ENCODE measurements at places on chromosomes 1 and 21.
A peak's percentile ranks its signal among the peaks of the same experiment; 100 is the strongest.

GRCh38 chr1:51535006-51535592, 16.0 kb upstream of the EPS15 start:
- DNase-seq, result peak; percentile 53

- no peak for DNase-seq
Observed at GRCh38 chr1:188904201-188904600, 1573.5 kb downstream of the BRINP3 start.

DNA sequence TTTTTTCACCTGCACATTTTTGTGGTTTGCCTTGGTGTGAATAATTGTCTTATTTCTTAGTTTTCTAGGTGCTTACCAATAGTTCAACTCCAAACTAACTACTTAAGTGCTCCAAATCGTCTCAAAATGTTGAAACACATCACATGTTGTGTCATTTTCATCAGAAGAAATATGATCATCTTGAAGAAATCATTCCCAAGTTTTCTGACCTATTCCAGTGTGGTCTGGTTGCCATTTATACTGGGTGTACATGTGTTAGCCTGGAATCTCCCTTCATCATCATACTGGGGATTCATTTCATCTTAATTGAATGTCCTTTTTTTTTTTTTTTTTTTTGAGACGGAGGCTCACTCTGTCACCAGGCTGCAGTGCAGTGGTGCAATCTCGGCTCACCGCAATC, 67.0 kb downstream of the EIF2B3 start:
- DNase-seq, result no peak

- no peak for DNase-seq
Observed at GRCh38 chr1:30123896-30124295, 599.5 kb downstream of the MATN1 start.

DNA sequence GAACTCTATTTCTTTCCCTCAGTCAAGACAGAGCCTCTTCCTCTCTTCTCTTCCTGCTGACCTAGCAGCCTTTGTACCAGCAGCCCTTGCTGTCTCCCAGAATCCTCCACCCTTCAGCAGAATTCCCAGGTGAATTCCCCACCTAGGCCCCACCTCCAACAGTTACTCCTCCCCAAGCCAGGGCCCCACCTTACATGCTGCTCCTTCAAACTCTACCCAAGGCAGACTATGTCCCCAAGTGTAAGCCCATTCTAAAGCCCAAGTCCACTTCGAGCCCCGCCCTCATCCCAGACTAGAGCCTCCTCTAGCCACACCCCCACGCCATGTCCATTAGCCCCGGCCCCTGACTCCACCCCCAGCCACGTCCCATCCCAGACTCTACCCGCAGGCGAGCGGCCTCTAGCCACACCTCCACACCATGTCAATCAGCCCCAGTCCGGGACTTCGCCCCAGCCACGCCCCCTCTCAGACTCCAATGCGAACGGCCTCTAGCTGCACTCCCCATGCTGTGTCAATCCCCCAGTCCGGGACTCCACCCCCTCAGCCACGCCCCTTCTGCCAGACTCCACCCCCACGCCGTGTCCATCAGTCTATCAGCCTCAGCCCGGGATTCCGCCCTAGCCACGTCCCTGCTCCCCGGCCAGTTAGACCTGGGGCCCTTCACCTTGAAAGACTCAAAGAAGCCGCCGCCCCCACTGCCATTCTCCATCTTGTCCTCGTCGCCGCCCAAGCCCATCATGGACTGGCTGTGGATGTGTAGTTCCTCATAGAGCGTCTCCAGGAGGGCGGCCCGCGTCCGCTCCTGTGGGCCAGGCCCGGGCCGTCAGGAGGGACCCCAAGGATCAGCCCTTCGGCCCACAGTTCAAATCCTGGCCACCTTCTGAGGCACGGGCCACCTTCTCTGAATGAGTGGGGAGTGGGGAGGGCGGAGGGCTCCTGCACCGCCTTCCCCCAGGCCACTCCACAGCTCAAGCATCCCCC, 61.3 kb downstream of the RAP1GAP start:
- DNase-seq, result peak; percentile 85

GRCh38 chr1:118306851-118307250, 121.8 kb upstream of the SPAG17 start:
- DNase-seq, result no peak
